Esophagus muscularis mucosa (tissue), 4 donors: ENCODE measurements at places on chromosomes 16 and 17. TPM values are rescaled to one million over a fixed set of nuclear protein-coding genes. Genes with fewer than 3 reads are reported as not detected.

Gene DPEP1
- not detected for total RNA-seq

Gene GDPD1
- total RNA-seq, result 0.75 TPM

Gene MKS1
- 12.5 TPM for total RNA-seq

Gene TMC7
- 0.71 TPM for total RNA-seq

Gene NPIPA7
- 4.2 TPM for total RNA-seq

Gene ZFPM1
- 1.4 TPM for total RNA-seq

Gene LRRC36
- 0.33 TPM for total RNA-seq

Gene NOL11
- 23.3 TPM for total RNA-seq

- no peaks in the 10 kb centered on the region for H3K36me3 ChIP-seq
- no peak overlapping the region for H3K27ac ChIP-seq
- DNase-seq, result no peak
- H3K4me1 ChIP-seq, result peaks cover 35% of the 10 kb centered on the region
- H3K27me3 ChIP-seq, result no peaks in the 10 kb centered on the region
These were observed 155.8 kb upstream of the GSE1 start for GRCh38 chr16:85457366-85457765.

DNA sequence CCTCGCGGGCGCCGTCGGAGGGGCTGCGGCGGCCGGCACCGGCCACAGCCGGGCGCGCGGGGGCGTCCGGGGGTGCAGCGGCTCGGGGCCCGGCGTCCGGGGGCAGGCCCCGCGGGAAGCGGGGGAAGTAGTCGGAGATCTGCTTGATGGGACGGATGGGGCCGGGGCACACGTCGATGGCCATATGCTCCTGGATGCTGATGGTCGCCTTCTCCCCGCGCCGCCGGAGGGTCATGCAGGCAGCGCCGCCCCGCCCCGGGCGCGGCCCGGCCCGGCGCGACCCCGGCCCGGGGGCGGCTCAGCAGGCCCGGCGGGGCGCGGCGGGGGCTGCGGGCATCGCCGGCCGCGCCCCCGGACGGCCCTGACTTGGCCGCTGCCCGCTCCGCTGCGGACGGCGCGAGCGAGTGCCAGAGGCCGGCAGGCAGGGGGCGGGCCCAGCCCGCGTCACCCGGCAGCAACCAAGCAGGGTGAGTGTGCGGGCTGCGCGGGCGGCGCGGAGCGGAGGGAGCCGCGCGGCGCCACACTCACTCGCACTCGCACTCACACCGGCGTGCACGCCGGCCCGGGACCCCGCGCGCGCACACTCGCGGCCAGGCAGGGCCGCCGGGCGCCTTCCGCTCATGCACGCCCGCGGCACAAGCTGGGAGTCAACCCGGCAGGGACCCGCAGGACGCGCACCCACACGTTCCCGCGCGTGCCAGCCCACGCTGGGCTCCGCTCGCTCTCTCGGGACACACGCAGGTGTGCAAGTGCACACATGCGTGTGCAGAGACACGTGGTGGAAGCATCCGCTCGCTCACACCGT lies at the start of gene DOC2B:
TSS of gene DOC2B (minus strand) at position 406 of the 805 bp plus-strand sequence. CDS start at position 235, 171 bp downstream.
- peaks cover 31% of the 10 kb centered on the region for H3K4me1 ChIP-seq
- no peak for DNase-seq
- H3K27me3 ChIP-seq, result peaks cover 8% of the 10 kb centered on the region
- H3K36me3 ChIP-seq, result no peaks in the 10 kb centered on the region
- peak within 1 kb of the TSS; percentile 78 for H3K27ac ChIP-seq

DNA sequence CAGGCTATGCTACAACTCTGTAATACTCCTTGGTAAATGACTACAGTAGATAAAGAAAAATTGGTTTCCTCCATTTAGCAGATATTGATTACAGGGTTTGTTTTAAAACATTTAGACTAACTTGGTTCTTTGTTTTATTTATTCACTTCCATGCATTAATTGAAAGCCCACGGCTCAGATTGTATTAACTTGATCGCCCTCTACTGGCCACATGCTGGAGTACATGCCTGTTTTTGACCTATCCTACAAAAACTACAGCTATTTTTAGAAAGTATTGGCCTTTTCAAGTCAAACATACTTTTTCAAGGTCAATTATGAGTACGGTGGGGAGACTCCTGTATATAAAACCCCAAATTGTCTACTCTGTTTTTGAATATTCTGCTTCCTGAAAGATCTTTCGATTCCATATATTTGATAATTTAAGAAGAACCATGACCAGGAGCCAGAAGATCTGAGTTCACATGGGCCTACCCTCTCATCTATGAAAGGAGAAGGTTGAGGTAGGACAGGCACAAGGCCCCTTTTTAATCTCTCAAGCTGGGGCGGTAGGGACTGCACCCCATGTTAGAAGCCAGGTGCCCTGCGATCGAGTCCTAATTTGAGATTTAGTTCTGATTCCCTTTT lies 51.8 kb downstream of the CA10 start:
- DNase-seq, result no peak
- H3K36me3 ChIP-seq, result no peaks in the 10 kb centered on the region
- H3K27ac ChIP-seq, result no peak overlapping the region
- H3K27me3 ChIP-seq, result no peaks in the 10 kb centered on the region

DNA sequence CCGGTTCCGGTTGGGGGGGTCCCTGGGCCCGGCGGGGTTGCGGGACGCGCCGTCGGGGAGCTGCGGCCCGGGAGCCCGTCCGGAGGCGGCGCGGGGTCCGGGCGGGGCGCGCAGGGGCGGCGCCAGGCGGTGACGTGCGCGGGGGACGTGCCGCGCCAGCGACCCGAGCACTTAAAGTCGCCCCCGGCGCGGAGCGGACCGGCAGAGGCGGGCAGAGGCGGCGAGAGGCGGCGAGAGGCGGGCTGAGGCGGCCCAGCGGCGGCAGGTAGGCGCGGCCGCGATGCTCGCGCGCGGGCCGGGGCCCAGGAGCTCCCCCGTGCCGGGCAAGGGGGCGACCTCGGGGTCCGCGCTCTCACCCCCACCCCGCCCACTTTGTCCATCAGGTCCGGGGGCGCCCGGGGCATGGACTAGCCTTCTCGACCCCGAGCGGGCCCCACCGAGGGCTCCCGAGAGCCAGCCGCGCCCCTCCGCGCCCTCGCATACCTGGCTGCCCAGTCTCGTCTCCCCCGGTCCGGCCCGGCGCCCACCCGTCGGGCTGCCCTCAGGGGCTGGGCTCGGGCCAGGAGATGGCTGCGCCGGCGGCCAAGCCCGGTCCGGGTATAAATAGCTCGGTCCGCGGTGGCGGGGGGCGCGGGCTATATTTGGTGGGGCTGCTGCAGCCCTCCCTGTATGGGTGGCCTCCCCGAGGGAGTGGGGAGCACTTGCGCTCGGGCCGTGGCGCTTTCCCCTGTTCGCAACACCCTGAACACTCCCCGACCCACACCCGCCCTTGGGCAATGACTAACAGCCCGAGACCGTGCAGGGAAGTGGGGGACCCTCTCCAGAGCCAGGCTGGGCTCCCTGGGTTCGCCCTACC lies at the start of gene SLC16A3:
TSS of gene SLC16A3 (plus strand) at position 201 of the 856 bp plus-strand sequence. CDS start 6,967 bp downstream, outside the sequence.
- peaks cover 45% of the 10 kb centered on the region for H3K4me1 ChIP-seq
- peak; percentile 89 for DNase-seq

GRCh38 chr16:78597809-78598570 lies 498.5 kb downstream of the WWOX start:
- no peak for DNase-seq
- H3K4me3 ChIP-seq, result no peak overlapping the region
- H3K27me3 ChIP-seq, result no peaks in the 10 kb centered on the region
- H3K27ac ChIP-seq, result no peak overlapping the region

GRCh38 chr16:86882586-86883280 lies 304.4 kb downstream of the FOXL1 start:
- peaks cover 12% of the 10 kb centered on the region for H3K27me3 ChIP-seq
- no peak overlapping the region for H3K4me3 ChIP-seq
- H3K4me1 ChIP-seq, result peaks cover 14% of the 10 kb centered on the region
- no peak overlapping the region for H3K27ac ChIP-seq
- no peak for DNase-seq

GRCh38 chr16:26051063-26051462 lies 359.3 kb downstream of the HS3ST4 start:
- H3K4me1 ChIP-seq, result no peaks in the 10 kb centered on the region
- no peak for DNase-seq
- H3K36me3 ChIP-seq, result no peaks in the 10 kb centered on the region
- no peaks in the 10 kb centered on the region for H3K27me3 ChIP-seq
- no peak overlapping the region for H3K4me3 ChIP-seq

DNA sequence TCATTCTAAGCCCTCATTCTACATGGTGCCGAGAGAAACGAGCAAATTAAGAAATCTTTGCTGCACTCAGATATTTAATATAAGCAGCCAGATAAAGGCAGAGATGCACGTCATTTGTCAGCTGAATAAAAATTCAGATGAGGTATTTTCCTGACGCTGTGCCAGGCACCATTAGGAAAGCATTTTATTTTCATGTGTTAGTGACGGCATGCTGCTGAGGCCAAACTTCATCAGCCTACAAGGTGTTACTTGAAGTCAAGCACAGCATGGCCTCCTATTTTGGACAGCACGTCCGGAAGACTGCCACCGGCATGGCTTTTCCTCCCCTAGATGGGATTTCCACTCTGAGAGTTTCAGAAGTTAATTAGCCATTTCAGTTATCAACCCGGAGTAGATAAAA lies 70.3 kb downstream of the IRX3 start:
- peaks cover 10% of the 10 kb centered on the region for H3K4me1 ChIP-seq
- H3K4me3 ChIP-seq, result no peak overlapping the region
- DNase-seq, result no peak
- H3K27me3 ChIP-seq, result no peaks in the 10 kb centered on the region

DNA sequence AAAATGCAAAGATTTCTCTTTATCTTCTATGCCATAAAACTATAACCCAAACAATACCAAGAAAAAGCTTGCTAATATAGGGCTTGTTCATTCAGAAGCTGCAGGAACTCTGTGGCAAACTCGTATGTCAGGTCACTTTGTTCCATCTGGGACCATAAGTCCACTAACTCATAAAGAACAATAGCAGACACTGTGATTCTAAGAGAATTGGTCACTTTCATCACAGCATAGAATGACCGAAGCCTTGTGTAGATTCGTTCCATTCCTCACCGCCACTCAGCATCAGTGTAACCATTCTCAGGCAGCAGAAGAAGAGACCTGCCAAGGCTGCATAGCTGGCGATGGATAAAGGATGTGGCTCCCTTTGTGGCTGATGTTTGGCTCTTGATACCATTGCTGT lies 30.3 kb upstream of the VAT1L start:
- no peaks in the 10 kb centered on the region for H3K27me3 ChIP-seq
- H3K4me1 ChIP-seq, result no peaks in the 10 kb centered on the region

DNA sequence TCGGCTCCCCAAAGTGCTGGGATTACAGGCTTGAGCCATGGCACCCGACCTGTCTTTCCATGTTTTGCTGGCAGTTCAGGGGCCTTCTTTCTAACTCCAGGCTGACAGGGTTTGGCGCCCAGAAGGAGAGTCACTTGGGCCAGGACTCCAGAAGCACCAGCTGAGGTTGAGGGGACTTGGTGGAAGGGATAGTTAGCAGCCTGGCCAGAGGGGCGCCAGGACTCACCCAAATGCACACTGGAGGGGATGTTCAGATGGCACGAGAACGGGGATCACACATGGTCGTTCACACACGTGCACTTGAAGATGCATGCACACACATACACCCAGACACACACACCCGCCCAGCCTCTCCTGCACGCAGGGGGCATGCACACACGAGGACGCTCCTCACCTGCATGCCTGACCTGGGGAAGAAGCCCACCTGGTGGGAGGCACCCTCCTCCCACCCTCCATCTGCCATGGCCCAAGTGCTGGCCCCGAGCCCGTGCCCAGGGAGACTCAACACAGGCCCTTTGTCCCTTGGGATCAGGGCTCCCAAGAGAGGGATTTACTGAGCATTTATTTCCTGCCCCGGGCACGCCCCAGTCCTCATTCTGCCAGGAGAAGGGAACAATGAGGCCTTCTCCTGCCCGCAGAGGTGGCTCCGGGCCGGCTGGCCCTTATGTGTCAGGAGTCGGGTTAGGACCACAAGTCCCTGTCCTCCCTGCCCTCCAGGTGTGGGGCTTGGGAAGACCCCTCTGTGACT lies 2.3 kb upstream of the PRSS21 start:
- no peak for DNase-seq
- no peaks in the 10 kb centered on the region for H3K4me1 ChIP-seq
- no peak overlapping the region for H3K27ac ChIP-seq
- H3K27me3 ChIP-seq, result no peaks in the 10 kb centered on the region

- no peak overlapping the region for H3K4me3 ChIP-seq
- peaks cover 30% of the 10 kb centered on the region for H3K4me1 ChIP-seq
- no peaks in the 10 kb centered on the region for H3K27me3 ChIP-seq
- H3K27ac ChIP-seq, result no peak overlapping the region
- H3K36me3 ChIP-seq, result peaks cover 40% of the 10 kb centered on the region
These were observed 5.4 kb downstream of the NPLOC4 start for GRCh38 chr17:81631482-81631881.

- H3K4me1 ChIP-seq, result peaks cover 10% of the 10 kb centered on the region
- no peak for DNase-seq
- peaks cover 33% of the 10 kb centered on the region for H3K27me3 ChIP-seq
- no peak overlapping the region for H3K4me3 ChIP-seq
These were observed 23.6 kb downstream of the RAB11FIP4 start for GRCh38 chr17:31415004-31415454.

DNA sequence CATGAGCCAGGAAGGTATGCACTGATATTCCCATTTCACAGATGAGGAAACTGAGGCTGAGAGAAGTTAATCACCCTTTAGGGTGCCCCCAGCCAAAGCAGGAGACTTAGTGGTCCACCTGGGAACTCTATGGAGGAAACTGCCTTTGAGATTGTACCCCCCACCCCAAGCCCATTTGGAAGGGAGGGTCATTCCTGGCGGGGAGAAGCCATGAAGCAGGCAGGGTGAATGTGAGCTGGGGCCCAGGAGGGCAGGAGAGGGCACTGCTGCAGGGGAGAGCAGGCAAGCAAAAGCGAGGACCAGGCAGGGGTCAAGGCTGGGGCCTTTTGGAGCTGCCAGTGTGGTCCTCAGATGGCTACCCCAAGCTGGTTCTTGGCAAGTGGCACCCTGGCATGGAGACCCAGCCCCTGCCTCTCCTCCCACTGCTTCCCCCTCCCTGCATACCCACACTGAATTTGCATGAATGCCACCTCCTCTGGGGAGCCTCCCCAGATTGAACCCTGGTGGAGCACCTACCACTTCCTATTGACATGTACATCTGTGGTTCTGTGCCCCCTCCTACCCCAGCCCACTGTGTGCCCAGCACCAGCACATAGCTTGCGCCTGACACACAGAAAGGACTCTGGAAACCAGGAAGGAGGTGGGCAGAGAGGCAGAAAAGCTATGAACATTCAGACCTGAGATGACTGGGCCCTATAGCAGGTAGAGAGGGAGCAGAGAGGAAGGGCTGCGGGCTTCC lies 965 bp upstream of the TMC6 start:
- peaks cover 85% of the 10 kb centered on the region for H3K4me1 ChIP-seq
- H3K4me3 ChIP-seq, result no peak overlapping the region
- peaks cover 5% of the 10 kb centered on the region for H3K27me3 ChIP-seq
- H3K27ac ChIP-seq, result peak overlapping the region; percentile 71
- DNase-seq, result no peak
- peaks cover 18% of the 10 kb centered on the region for H3K36me3 ChIP-seq

DNA sequence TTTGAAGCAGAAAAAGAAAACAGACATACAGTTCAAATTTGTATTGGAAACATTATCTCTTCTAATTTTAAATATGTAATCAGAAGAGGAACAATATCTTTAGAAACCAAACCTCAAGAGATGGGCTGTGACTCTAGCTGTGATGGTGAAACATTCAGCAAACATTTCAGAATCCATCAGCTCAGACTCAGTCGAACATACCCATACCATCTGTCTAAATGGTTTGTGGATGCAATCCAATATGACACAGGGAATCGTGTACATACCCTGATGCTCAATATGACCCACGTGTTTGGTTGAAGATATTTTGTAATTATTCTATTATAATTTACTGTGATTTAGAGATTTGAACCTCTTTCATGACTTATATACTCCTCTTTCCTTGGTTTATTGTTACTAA lies 665.2 kb upstream of the CDH8 start:
- H3K36me3 ChIP-seq, result no peaks in the 10 kb centered on the region
- no peak for DNase-seq
- H3K4me3 ChIP-seq, result no peak overlapping the region
- H3K27ac ChIP-seq, result no peak overlapping the region
